ENCODE measurements at places on chromosomes 2 and 18.

- DNase-seq = no peak
Measured at GRCh38 chr2:172100935-172101820, 1.5 kb downstream of the DLX2 start.

GRCh38 chr18:26383454-26384270 lies 157.4 kb downstream of the TAF4B start:
- peak; percentile 14 for DNase-seq

- DNase-seq = no peak
Measured at GRCh38 chr2:215750763-215751162, 262.6 kb downstream of the MREG start.

DNA sequence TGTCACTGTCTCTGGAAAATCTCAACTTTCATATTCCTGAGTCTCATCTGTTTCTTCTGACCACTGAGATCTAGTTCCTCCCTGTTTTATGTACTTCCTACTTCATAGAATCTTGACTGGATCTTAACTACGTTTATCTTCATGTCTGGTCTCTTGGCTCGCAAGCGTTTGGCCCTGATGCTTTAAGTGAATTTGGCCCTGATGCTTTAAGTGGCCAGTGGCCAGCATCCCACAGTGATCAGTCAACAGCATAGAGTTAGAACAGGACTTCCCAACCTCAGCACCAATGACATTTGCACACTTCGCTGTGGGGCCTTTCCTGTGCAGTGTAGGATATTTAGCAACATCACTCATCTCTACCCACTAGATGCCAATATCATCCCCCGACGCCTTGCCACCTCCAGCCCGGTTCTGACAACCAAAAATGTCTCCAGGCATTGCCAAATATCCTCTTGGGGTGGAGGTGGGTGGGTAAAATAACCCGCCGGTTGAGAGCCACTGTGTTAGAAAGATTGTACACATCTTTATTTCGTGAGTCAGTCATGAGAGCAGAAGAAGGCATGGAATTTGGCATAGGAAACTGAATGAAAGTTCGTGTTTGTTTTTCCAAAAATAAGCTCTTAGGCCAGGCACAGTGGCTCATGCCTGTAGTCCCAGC lies 12.2 kb downstream of the TM4SF20 start:
- DNase-seq = peak; percentile 87

GRCh38 chr2:148023861-148024260 lies 3.0 kb downstream of the MBD5 start:
- DNase-seq = no peak

- no peak for DNase-seq
Measured at GRCh38 chr2:216349366-216349765, 22.9 kb downstream of the MARCHF4 start.

GRCh38 chr18:72726201-72726600 lies 141.6 kb downstream of the NETO1 start:
- DNase-seq = no peak

GRCh38 chr2:198523710-198524109 lies 719.3 kb downstream of the PLCL1 start:
- no peak for DNase-seq

- no peak for DNase-seq
Measured at GRCh38 chr2:110960954-110961353, 159.8 kb upstream of the BCL2L11 start.

- DNase-seq = peak; percentile 77
Measured at GRCh38 chr18:25351777-25352628, at the start of gene ZNF521. ZNF521 (minus strand) TSS chr18:25352166; CDS start chr18:25350946, 1,220 bp downstream.

- DNase-seq = peak; percentile 62
Measured at GRCh38 chr2:196233021-196233804, 61.8 kb upstream of the STK17B start.

GRCh38 chr2:106158871-106159270 lies 35.2 kb downstream of the UXS1 start:
- DNase-seq = no peak

GRCh38 chr2:25251422-25252273 lies 83.3 kb upstream of the POMC start:
- DNase-seq = peak; percentile 3

DNA sequence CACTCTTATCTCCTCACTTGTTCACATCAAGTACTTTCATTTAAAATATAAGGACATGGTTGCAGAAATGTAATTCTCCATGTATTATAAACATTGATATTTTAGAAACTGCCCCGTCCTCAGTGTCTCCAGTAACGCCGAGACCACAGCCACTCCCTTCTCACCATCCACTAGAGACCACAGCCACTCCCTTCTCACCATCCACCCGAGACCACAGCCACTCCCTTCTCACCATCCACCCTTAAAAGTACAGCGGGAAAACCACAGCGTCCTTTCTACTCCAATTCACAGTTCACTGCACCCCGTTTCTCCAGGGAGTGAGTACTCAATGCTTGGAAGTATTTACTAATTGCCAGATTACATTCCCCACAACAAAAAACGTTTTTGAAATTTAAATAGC lies 1452.2 kb upstream of the ACVR2A start:
- no peak for DNase-seq

- peak; percentile 22 for DNase-seq
Measured at GRCh38 chr2:175766880-175767279, 235.2 kb downstream of the LNPK start.

GRCh38 chr18:57083485-57083884 lies 63.4 kb upstream of the BOD1L2 start:
- DNase-seq = no peak

- no peak for DNase-seq
Measured at GRCh38 chr2:192593561-192593960, 398.8 kb upstream of the TMEFF2 start.

DNA sequence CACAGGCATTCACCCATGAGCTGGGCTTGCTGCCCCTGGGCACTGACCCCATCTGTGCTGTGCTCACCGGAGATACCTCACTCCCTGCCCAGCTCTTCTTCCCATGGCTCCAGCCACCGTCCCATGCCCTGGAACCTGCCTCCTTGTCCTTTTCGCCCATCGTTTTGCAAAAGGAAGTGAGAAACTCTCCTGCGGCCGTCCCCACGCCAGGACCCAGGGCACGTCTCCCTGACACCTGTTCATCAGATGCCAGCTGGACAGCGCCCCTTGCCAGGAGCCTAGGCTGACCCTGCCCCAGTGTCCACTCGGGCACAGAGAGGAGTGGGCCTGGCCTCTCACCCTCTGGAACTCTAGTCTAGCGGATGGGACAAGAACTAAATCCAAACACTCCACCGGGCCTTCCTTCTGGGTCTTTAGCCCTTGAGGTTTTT lies 238.6 kb downstream of the SEPTIN10 start:
- no peak for DNase-seq

- no peak for DNase-seq
Measured at GRCh38 chr2:6082625-6083018, 390.4 kb downstream of the SOX11 start.

GRCh38 chr2:185689906-185690539 lies 48.6 kb upstream of the FSIP2 start:
- DNase-seq = no peak

DNA sequence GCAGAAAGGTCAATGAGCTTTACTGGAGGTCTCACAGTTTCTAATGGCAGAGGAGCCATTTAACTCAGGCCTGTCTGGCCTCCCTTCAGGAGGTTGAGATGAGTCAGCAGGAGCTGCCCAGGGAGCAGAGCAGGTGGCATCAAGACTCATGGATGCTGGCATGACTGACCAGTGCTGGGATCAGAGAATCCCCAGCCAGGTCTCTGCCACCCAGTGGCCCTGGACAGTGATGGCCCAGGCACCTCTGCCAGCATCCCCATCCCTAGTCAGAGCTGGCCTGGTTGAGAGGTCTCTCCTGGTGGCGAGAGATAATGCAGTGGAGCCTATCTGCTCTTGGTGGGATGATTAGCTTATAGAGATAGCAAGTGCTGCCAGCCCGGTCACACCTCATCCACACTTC lies 43.1 kb downstream of the GYPC start:
- DNase-seq = no peak

DNA sequence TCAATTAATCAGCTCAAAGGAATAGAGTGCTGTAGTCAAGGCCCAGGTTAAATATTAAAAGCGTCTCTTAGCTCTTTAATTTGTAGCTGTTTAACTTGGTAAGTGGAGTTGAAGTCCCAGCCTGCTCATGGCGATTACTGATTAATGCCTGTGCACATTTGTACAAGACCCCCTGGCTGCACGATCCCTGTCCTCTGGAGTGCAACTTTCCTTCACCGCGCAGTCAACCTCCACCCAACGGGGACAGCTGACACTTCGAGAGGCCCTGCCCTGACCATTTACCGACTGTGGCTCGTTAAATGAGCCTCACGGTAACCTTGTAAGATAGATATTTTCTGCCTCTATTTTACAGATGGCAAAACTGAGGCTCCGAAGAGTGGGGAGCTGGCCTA lies 5.5 kb upstream of the CYS1 start:
- DNase-seq = no peak

DNA sequence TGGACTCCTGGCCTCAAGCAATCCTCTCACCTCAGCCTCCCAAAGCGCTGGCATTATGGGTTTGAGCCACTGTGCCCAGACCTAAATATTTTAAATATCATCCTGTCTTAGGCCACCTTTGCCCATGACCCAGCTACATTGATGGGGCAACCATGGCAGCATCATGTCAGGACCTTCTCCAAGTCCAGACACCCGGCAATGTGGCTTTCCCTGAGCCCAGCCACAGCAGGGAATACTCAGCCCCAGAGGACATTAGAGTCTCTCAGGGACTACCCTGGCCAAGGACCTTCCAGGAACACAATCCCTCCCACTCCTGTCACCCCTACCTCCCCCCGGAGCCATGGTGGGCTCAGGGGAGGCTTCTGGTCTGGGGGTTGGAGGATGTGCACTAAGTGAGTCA lies 72.8 kb downstream of the SMAD7 start:
- DNase-seq = no peak

- DNase-seq = no peak
Measured at GRCh38 chr2:176466918-176467452, 197.7 kb downstream of the MTX2 start.

DNA sequence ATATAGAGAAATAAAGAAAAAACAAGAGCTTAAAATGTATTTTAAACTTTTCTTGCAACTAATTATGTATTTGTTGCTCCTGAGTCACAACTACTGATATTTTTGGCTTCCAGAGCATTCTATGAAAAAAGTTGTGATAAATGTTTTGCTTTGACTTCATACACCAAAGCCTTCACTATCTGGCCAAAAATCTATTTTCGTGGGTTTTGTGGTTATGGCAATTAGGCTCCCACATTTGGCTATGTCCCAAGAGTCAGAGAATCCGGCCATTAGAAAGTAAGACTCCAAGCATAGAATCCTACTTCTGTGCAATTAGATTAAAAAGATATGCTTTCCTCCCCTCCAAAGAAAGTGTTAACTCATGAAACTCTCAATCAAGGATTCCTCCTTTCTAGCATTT lies 1456.1 kb upstream of the ACVR2A start:
- DNase-seq = no peak

DNA sequence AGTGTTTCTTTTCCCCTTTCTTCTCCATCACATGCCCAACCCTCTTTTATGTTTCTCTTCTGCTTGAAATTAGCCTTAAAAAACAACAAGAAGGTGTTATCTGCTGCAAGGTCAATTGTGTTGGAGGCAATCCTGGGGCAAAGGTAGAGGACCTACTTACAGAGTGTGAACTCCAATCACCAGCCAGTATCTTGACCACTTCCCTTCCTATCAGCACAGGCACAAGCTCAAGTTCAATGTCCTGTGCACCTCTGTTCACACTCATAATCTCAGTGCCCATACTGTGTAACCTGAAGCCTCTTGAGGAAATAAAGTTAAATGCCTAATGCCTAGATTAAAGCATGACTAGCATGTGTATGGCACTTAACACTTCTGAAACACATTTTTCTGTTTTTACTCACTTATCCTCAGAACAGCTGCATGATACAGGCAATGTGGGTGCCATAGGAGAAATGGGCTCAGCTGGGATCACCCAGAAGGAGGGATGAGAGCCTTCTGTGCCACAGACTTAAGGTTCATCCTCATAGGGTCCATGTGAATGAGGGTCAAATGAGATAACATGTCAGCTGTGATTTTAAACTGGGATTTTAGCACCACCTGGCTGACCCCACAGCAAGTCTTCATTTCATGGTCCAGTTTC lies 701.5 kb downstream of the BCL11A start:
- no peak for DNase-seq

GRCh38 chr2:85590950-85591349 lies 4.6 kb upstream of the RNF181 start:
- DNase-seq = no peak
